ENCODE measurements at places on chromosomes 7 and 10.

GRCh38 chr7:44401692-44402091, 76.3 kb upstream of the CAMK2B start:
- DNase-seq, result no peak

GRCh38 chr7:68699090-68699711, 899.1 kb upstream of the AUTS2 start:
- peak; percentile 90 for DNase-seq

GRCh38 chr7:94590526-94591162, 65.3 kb downstream of the SGCE start:
- no peak for DNase-seq

- DNase-seq, result no peak
Measured at GRCh38 chr10:132723330-132723970, 62.5 kb downstream of the NKX6-2 start.

DNA sequence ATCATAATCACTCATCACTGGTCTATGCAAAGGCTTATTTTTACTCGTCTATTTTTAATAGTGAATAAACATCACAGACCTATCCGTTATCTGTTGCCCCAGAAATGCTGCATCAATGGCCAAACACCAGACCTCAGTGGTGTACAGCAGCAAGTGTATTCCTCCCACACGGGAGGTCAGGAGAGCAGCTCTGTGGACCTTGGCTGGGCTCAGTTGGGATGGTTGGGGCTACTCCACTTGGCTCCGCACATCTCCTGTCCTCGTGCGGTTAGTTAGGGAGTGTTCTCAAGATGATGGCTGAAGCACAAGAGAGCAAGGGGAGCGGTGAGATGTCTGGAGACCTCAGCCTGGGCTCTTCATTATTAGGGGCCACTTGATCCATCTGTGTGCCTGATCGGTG, 2.0 kb downstream of the AKR1E2 start:
- DNase-seq, result no peak

DNA sequence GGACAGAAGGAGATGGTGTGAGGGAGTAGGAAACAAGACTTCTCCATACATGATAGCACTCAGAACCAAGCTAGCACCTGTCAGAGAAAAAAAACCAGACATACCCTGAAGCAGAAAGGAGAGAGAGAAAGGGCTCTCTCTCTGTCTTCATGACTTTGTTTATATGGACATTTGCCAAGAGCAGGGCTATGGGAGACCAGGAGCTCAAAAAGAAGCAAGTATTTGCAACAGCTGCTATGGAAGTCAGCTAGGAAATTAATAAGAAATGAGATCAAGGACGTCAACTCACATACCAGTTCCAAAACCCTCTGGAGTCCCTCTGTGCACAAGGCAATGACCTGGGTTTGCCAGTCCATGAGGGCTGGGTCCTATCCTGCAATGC, 111.6 kb downstream of the SGMS1 start:
- no peak for DNase-seq

DNA sequence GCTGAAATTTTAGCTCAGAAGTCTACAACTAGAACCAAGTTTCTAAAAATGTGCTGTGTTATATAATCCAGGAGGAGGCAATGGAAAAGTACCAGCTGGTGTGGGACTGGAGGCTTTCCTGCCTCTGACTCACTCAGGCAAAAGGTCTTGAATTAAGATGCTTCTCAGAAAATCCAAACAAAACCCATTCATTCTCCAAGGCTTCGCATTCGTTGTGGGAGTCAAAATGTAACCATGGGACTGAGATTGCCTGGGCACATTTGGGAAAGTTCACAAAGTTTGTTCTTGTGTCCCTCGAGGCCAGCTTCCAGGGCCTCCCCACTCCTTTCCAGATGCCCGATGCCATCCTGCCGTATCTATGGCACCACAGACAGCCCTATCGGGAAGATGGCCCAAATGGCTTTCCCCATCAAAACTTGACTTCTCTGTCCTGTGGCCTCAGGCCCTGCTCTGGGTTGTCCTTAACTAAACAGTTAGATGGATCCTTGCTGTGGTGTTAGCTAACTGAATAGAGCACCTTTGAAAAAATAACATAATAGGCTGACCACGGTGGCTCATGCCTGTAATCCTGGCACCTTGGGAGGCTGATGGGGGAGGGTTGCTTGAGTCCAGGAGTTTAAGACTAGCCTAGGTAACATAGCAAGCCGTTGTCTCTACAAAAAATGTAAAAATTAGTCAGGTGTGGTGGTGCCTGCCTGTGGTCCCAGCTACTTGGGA, 180.5 kb downstream of the PFKFB3 start:
- peak; percentile 72 for DNase-seq

- no peak for DNase-seq
Measured at GRCh38 chr10:89853781-89854191, 152.4 kb downstream of the KIF20B start.

DNA sequence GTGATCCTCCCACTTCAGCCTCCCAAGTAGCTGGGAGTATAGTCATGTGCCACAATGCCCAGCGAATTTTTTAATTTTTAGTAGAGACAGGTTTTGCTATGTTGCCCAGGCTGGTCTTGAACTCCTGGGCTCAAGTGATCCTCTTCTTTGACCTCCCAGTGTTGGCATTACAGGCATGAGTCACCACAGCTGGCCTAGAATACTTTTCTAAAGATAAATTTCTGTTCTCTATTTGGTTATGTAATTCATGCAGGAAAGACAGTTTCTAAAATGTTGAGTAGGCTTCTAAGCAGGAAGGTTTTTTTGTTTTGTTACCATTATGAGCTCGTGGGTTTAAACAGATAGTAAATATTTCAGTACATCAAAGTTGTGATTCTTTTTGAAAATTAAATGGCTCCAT, 5.0 kb downstream of the RBAK start:
- DNase-seq, result no peak

Measured in astrocyte of the hippocampus (primary cell).